ENCODE measurements at places on chromosomes 12 and 14. TPM values are rescaled to one million over a fixed set of nuclear protein-coding genes. Genes with fewer than 3 reads are reported as not detected.
A peak's percentile ranks its signal among the peaks of the same experiment; 100 is the strongest.

DNA sequence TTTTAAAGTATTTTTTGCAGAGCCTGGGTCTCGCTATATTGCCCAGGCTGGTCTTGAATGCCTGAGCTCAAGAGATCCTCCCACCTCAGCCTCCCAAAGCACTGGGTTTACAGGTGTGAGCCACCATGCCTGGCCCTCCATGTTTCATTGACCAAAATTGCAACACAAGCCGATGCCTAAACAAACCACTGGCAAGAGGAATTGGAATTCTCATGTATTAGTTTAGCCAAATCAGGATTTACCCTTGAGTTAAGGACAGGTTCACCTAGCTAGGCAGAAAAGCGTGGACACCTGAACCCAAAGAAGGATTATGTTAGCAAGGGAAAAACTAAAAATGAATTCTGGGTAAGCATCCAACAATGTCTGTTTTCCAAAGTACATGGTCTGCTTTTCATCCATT lies 14.6 kb upstream of the METAP2 start:
- no peak overlapping the region for H3K27ac ChIP-seq
- H3K4me1 ChIP-seq = no peaks in the 10 kb centered on the region
- DNase-seq = no peak
- no peak overlapping the region for H3K4me3 ChIP-seq

The PDE3A gene
- 75.8 TPM for total RNA-seq

GRCh38 chr12:47234576-47235141 lies 154.9 kb upstream of the AMIGO2 start:
- no peak overlapping the region for H3K27ac ChIP-seq
- H3K27me3 ChIP-seq = no peaks in the 10 kb centered on the region
- no peak overlapping the region for H3K4me3 ChIP-seq
- DNase-seq = no peak
- H3K36me3 ChIP-seq = no peaks in the 10 kb centered on the region
- H3K4me1 ChIP-seq = no peaks in the 10 kb centered on the region

DNA sequence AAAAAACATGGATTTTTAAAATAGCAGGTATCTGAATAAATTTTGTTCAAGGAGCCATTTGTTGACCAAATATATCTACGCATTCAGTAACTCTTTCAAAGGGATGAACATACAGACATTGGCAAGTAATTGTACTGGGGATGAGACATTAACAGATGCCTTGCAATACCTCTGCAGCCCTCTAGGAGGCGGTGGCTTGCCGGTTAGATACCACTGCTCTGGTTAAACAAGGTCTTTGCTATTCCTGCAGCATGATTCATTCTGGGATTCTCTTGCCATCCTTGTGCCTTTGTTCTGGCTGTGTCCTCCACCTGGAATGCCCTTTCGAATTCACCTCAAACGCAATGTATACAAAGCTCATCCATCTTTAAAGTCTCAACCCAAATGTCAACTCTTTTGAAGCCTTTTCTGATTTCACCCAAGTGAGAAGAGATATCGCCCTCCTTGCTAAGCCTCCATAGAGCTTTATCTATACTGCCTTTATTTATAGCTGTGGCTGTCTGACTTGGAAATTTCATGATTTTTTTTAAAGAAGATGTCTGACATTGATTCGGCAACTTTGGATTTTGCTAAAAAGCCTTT lies 131.0 kb upstream of the SRRM4 start:
- no peak overlapping the region for H3K27ac ChIP-seq
- H3K27me3 ChIP-seq = no peaks in the 10 kb centered on the region
- H3K4me3 ChIP-seq = no peak overlapping the region

The RPL10L gene
- total RNA-seq = not detected

The HCAR2 gene
- not detected for total RNA-seq

DNA sequence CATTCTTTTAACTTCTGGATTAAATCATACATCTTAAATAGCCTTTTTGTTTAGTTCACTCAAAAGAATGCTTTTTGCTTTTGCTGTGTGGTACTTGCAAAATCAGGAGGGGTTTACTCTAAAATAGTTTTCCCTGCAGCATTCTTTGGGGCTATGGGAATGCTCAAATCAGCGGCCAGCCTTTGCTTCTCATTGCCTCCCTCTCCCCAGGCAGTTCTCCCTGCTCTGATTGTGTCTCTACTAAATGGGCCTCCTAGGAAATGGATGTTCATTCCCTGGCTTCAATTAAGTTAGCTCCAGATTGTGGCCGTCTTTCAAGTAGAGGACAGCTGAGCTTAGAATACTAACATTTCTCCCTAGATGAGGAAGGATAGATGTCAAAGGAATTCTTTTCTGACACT lies 4.4 kb downstream of the TULP3 start:
- H3K4me1 ChIP-seq = no peaks in the 10 kb centered on the region
- H3K4me3 ChIP-seq = no peak overlapping the region
- H3K27ac ChIP-seq = peak overlapping the region; percentile 37
- DNase-seq = no peak

The BEGAIN gene
- not detected for total RNA-seq

- no peaks in the 10 kb centered on the region for H3K4me1 ChIP-seq
- H3K27ac ChIP-seq = no peak overlapping the region
- H3K36me3 ChIP-seq = no peaks in the 10 kb centered on the region
- H3K27me3 ChIP-seq = no peaks in the 10 kb centered on the region
Observed at GRCh38 chr14:84975241-84975902, 554.6 kb upstream of the FLRT2 start.

The EXOC3L4 gene
- total RNA-seq = not detected

The PTPRQ gene
- total RNA-seq = not detected

The MMP19 gene
- 36.6 TPM for total RNA-seq

DNA sequence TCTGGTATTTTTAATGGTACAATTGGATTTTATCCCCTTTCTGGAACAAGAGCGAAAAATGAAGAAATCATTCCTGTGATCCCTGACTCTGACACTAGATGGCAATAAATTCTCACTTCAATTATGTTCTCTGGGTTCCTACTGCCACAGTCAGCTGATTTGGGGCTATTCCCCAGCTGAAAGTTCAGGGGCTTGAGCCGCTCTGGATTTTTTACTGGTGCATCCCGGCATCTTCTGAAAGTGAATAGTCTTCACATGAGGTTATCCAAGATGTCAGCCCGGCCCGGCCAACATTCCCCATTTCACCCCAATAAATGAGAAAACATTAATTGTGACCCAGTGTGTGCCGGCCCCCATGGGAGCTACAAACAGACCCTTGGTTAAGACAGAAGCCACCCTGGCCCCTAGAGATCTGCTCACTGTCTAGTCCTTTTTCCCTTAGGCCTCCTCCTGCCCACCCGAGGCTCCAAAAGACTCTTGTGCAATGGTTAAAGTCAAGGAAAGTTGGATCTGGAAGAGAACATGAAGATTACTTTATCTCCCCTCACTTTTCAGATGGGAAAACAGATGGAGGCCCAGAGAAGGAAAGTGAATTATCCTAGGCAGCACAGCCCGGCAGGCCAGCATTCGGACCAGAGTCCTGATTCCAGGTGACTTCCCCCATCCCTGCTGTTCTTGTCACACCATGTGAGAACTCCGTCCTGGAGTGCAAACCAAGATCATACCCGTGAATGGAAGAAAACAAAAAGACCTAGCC lies 20.8 kb downstream of the CKAP4 start:
- H3K27ac ChIP-seq = no peak overlapping the region
- no peaks in the 10 kb centered on the region for H3K36me3 ChIP-seq
- no peaks in the 10 kb centered on the region for H3K4me1 ChIP-seq
- no peaks in the 10 kb centered on the region for H3K27me3 ChIP-seq

DNA sequence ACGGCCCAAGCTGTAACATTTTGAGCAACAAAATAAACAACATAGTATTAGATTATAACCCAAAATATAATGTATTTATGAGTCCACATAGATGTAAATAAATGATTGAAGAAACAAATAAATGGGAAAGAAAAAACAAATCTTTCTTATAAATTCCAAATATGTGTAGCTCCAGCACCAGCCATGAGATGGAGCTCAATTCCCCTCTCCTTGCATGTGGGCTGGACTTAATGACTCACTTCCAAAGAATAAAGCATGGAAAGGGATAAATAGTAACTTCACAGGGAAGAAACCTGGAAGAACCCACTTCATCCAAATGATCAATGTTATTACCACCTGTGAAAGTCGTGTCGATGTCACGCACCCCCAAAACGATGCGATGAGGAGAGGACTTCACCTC lies 158.8 kb downstream of the RPAP3 start:
- no peaks in the 10 kb centered on the region for H3K4me1 ChIP-seq
- no peaks in the 10 kb centered on the region for H3K27me3 ChIP-seq
- H3K27ac ChIP-seq = no peak overlapping the region
- H3K36me3 ChIP-seq = no peaks in the 10 kb centered on the region
- no peak overlapping the region for H3K4me3 ChIP-seq
- no peak for DNase-seq

DNA sequence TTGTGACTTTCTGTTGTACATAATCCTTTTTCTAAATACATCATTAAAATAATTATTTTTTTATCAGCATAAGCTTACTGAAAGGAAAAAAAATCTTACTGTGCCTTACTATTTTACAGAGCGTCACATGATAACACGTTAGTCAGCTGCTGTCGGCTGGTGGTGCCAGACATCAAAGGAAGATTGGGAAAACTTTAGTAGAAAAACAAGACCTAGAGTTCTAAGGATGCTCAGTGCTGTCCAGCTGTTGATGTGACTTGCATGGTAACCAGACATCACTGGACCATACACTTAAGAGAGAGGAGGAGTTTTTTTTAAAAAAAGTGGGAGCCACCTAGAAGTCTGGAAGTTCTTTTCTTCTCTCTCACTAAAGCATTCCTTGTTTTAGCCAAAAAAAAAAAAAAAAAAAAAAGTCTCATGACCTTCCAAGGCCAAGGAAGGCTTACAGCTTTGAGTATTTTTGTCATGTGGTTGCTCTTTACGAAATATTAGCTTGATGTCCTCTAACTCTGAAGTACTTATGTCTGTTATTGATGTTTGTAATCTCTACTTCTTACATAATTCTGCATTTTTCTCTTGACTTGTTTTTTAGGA lies 4.5 kb downstream of the RASSF8 start:
- H3K36me3 ChIP-seq = no peaks in the 10 kb centered on the region
- H3K4me3 ChIP-seq = no peak overlapping the region
- no peaks in the 10 kb centered on the region for H3K4me1 ChIP-seq
- no peaks in the 10 kb centered on the region for H3K27me3 ChIP-seq
- DNase-seq = peak; percentile 33
- H3K27ac ChIP-seq = peak overlapping the region; percentile 98

All from uterus (tissue), 4 donors.